ENCODE measurements at places on chromosomes 5 and 9.

DNA sequence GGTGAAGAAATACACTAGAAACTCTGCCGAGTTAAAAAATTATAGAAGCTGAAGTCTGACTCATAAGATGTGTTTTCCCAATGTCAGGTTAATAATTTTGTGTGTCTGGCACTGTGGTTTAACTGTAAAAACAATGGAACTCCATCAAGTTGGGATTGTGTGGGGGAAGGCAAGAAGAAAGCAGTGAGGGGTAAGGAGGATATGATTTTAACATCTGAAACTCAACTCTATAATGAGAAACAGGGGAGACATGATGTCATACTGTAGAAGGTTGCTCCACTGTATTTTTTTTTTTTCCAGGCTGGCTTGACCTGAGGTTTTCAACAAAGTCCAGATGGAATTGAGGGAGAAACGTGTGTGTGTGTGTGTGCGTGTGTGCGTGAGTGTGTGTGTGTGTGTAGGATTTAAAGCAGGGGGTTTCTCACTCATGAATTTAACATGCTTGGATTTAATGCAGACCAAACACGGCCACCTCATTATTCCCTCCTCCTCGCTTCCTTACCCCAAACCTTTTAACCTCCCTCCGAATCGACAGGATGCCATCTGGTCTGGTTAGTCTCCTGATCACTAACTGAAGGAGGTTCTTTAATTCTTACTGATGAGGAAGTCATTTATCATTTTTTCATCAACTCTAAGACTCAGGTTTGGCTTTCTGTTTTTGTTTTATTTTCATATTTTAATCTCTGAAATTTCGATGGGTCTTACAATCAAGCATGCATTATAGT, 140.2 kb upstream of the LPAR1 start:
- no peak for DNase-seq

- DNase-seq: no peak
Measured at GRCh38 chr5:178854284-178854683, 5.5 kb upstream of the ZNF354B start.

DNA sequence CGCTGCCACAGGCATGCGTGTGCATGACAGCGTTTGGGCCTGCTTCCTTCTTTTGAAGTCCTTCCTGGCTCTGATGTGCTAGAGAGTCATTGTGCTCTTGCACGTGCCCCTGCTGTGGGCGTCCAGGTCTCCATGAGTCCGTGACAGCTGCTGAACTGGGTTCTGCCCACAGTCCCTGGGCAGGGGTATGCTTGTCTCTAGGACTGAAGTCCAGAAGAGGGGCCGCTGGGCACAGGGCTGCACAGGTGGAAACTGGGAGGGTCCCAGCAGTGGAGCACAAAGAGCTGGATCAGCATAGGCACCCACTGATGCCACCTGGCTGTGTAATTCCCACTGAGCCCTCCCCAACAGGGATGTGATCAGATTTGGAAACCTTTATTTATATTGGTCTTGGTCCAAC, 169.4 kb downstream of the IRX2 start:
- no peak for DNase-seq

DNA sequence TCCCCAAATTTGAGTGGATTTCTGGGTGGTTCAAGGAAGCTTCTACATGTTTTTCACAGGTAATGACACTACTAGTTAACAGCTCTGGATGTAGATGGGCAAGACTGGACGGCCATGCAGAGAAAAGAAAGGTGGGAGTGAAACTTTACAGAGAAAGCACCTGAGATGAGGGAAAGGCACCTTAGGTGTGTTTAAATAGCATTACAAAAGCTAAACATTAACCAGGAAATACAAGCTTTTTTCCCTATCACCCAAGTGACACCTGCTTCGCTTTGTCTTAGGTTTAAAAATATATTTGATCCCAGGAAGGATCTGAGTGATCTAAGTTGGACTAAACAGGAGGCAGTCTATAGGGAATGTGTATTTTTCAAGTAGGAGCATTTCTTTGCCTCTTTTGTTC, 8.3 kb downstream of the C9orf152 start:
- DNase-seq: no peak

- no peak for DNase-seq
Measured at GRCh38 chr9:92098638-92099037, 16.6 kb downstream of the SPTLC1 start.

GRCh38 chr5:160036243-160036642, 27.3 kb downstream of the TTC1 start:
- no peak for DNase-seq

DNA sequence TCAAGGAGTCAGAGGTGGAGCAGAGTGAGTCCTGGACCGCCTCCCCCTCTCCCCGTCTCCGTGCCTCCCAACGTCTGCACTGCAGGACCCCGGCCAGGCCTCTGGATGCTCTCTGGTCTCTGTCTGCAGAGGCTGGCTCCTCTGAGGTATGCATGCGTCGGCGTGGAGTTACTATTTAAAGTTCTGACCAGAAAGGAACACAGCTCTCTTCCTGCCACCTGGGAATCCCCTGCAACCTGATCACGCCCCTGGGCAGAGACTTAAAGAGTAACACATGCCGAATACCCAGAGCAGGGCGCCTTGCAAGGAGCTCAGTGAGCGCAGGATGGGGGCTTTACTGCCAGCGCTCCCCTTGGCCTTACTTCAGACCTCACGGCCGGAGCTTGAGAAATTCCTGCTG, 16.0 kb downstream of the ANXA6 start:
- no peak for DNase-seq

DNA sequence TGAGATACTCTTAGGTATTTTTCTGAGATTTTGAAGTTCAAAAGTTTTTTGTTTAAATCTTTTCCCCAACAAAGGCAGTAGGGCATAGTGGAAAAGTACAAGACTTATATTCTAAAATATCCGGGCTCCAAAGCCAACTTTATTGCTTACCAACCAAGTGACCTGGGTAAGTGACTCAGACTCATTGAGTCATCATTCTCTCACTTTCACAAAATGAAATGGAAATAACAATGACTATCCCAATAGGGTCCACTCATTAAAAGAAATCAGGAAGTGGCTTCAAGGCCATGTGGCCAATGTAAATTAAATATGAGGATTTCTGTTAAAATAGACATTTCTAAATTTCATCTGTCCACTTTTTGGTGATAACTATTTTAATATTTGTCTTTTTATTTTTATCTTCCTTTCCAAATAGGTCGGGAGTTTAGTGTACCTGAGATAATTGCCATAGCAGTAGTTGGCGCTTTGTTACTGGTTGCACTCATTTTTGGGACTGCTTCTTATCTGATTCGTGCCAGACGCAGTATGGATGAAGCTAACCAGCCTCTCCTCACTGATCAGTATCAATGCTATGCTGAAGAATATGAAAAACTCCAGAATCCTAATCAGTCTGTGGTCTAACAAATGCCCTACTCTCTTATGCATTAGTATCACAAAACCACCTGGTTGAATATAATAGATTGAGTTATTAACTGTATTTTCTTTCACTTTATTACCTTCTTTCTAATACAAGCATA, 15.5 kb downstream of the TYRP1 start:
- DNase-seq: no peak

- no peak for DNase-seq
Measured at GRCh38 chr9:75242426-75242825, 154.1 kb downstream of the OSTF1 start.

DNA sequence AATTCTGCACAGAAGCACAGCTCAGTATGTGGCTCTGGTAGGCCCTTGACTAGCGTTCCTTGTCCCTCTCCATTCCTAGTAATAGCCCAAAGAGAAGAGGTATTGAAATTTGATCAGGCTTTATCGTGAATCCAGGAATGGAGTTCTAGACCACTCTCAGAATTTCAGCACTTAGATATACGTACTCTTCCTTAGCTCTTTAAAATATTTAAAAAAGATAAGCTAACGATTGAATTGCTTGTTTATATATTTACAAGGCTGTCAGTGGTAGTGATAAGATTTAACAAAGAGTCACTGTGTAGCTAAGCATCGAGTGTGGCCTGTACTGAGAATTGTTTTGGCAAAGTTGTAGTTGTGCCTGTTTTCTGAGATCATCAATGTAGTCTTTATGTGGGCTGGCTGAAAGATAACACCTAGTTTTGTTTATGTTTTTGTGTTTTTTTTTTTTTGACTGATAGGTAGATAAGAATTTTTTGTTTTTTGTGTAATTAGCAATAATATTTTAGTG, 2.5 kb downstream of the KIAA1958 start:
- DNase-seq: no peak

DNA sequence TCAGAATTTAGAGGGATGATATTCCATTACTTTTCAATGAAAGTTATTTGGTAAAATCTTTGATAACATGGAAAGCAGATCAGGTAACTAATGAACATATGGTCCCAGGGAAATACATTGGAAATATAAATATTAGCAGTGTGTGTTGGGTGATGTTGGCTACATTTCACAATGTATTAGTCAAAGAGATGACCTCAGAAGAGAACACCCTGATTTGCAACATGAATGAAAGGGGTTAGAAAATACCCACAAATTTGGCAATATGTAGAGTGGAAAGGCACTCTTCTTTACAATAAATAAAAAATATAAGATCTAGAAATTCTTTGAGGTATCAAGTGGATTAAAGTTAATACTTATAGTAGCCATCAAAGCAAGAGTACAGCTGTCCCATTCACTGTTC, 606.7 kb downstream of the PSAT1 start:
- no peak for DNase-seq

DNA sequence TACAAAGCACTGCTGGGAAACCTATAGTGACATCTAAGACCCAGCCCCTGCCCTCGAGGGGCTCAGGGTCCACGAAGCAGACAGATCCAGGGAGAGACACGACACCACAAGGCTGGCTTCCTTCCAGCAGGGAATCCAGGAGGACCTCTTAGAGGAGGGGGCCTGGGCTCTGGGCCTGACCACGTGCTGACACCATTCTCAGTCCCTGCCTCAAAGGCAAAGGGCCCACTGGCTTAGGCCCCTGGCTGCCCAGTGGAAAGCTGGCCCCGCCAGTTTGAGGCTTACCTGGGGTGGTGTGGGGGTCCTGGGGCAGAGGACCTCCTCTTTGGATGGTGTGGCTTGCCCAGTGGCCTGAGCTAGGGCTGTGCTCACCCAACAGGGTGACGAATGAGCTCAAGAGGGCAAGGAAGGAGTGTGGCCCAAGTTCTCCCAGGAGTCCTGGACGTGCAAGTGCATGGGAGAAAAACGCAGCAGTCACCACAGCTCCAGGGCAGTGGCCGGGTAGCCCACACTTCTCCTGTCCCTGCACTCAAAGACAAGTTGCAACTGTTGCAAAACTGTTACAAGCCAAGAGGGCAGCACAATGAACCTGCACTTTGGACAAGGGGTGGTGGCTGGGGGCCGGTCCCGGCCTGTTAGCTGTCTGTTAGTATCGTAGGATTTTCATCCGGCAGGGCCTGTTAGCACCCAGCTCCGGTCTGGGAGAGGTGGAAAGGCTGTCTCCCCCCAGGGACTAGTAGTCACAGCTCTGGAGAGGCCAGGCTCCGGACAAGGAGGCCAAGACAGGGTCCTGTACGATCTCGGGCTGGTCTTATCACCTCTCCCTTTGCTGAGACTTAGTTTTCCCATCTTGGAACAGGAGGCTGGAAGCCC, 1.5 kb upstream of the SARDH start:
- no peak for DNase-seq

DNA sequence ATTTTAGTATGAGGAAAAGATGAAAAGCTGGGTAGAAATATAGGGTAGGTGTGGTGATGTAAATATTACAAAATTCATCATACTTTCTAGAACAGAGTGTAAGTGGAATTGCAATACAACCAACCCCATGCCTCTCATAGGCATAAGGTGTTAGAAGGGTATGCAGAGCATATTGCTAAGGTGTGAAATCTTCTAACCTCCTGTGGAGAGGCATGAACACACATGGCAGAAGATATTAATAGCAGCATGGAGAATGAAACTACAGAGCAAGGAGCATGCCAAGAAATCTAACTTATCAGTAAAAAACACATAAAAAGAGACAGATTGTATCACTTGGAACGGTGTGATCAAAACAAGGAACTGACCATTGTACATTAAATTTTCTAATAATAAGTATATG, 441.5 kb downstream of the CDH18 start:
- no peak for DNase-seq

GRCh38 chr5:73603998-73604397, 22.0 kb upstream of the ARHGEF28 start:
- DNase-seq: no peak

DNA sequence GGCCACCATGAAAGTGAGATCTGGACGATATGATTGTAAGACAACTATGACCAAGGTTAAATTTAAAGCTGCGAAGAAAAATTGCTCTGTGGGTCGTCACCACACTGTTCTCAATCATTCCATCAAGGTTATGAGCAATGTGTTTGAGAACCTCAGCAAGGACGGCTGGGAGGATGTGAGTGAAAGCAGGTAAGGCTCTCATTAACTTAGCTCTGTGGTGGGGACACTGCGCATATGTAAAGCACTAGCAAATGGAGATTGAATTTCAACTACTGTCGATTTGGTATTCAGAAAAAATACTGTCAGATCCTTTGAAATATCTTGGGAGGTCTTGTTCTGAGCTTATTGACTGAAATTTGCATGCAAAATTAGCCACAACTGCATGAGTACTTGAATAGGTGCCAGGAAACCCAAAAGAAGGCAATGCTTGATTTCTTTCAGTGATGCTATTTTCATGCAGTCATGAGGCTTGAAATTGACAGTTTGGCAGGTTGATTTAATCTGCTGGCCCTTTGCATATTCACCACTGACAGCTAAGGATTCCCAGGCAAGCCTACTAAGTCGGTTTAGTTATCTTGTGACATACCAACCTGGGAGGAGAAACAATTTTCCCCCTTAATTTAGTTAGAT, 183.9 kb upstream of the SH3GL2 start:
- no peak for DNase-seq

GRCh38 chr9:73149371-73150067, 2.1 kb upstream of the ANXA1 start:
- DNase-seq: no peak

DNA sequence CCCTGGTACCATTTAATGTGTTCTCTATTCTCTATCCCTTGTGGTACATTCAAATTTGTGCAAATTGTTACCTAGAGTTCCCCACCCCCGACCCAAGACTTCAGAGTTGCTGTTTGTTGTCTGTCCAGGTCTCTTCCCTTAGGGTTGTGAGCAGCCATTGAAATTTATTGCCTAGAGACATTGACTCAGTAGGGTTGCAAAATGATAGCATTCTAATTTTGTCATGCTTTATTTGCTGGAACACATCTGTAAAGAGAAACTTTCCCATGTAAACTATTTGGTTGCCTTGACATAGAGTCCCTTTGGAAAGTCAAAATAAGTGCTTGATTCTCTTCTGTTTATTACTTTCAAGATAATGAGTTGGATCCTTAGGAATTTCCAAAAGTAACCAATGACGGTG, 91.7 kb upstream of the KLF9 start:
- DNase-seq: no peak

- DNase-seq: peak; percentile 32
Measured at GRCh38 chr5:132819468-132819867, 6.4 kb downstream of the SOWAHA start.

All from germinal center (tissue), 1 donor.